ENCODE measurements at places on chromosomes 6 and 20. TPM values are rescaled to one million over a fixed set of nuclear protein-coding genes. Genes with fewer than 3 reads are reported as not detected.
A peak's percentile ranks its signal among the peaks of the same experiment; 100 is the strongest.

GRCh38 chr20:51926670-51927305 is 124.5 kb upstream of the SALL4 start:
- DNase-seq, result no peak

DNA sequence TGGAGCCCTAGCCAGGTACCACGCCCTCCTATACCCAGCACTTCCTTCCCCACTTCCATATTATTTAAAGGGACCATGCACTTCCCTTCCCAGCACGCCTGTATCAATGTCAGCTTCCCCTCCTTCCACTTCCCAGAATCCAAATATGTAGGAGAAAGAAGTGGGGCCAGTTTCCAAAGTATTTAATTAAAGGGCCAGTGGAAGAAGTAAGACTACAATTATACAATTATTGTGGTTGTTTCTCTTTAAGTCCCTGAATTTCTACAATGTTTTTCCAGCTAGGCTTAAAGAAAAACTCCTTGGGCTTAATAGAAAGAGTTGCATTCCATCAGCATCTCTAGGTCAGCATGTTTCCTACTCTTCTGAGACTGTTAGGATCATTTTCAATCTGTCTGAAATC is 515.8 kb downstream of the PREX1 start:
- no peak for DNase-seq

DNA sequence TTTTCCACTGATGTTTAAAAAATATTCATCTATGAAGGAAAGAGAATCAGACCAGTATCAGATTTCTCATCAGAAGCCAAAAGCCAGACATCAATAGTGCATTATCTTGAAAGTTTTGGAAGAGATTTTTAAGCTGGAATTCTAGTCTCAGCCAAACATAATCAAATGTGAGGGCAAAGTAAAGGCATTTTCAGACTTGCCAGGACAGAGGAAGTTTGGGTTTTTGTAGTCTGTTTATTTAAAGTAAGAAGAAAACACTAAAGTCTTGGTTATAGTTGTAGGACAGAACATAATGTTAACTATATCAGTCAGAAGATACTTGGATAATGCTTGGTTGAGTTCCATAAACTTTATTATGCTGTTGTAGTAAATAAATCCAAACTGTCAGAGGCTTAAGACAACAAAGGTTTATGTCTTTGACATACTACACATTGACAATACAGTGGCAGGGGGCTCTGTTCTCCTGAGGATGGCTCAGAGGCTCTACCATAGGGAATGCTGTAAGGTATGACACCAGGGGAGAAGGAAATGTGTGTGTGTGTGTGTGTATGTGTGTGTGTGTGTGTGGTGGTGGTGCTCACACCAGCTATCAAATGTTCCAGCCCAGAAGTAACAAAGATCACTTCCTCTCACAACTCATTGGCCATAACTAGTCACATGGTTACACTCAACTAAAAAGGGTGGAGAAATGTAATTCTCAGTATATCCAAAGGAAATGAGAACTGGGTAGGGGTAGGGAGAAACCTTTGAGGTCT is 26.7 kb upstream of the YWHAB start:
- DNase-seq, result no peak

DNA sequence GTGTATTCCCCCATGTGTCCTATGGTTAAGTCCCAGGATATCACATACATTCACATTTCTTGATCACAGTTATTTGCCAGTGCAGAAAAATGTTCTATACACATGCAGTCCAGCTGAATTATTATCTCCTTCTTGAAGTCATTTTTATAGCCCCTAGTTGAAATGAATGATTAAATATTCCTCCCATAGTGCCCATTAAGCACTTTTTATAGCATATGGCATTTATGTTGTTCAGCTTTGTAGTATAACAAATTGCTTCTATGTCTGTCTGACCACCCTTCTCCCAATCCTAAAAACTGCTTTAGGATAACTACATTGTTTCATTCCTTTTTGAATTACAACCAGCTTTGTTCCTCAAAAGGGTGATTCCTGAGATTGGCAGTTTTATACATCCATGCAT is 123.5 kb downstream of the ADGRB3 start:
- no peak for DNase-seq

- DNase-seq, result no peak
These were observed 221.5 kb downstream of the MYLK4 start for GRCh38 chr6:2529211-2529719.

- no peak for DNase-seq
These were observed 417.8 kb downstream of the CDC5L start for GRCh38 chr6:44805238-44805846.

DNA sequence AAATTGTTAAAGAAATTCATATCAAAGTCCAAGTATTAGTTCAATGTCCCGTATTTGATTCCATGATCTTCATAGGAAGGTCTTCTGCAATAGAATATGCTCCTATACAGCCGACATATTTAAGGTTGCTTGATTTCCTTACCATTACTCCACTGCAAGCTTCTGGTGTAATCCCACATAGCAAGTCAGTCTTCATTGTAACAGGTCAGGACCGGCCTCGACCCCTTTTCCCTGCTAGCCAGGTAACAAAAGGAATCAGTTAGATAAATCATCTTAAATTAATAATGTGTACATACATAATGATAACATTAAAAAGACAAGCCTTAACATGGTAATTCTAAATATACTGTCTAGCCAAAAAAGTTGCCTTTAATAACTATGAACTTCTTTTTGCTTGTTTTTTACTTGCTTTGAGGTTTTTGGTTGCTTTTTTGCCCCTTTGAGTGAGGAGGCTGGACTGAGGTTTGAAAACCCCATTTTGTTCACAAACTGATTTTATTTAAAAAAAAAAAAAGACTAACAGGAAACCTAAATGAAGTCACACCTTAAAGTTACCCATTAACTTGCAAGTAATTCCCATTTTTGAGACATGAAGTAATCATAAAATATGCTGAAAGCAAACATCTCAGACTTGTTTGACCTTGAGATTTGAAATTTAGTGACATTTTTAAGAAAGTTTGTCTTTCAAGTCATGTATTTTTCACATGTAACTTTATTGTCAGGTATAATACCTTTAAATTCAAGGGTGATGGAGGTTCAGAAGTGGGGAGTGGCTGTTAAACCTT is 19.2 kb upstream of the SNX14 start:
- no peak for DNase-seq

DNA sequence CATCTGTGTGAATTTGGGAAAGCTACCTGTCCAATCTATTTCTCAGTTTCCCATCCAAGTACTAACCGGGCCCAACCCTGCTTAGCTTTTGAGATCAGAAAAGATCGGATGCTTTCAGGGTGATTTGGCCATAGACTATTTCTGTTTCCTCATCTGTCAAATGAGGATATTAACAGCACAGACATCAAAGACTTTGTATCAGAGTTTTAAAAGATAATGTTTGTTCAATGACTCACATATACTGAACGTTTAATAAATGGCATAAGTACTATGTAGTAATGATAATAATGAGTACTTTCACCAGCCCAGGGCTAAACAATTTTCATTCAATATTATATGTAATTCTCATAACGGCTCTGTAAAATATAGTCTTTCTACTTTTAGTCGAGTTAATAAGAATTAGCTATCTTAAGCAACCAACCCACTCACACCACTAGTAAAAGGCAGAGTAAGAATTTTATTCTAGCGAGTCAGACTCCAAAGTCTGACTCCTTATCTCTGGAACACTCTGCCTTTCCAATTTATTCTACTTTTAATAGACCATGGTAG is 216.5 kb downstream of the ARHGAP18 start:
- DNase-seq, result no peak

- DNase-seq, result no peak
These were observed 23.9 kb upstream of the PRL start for GRCh38 chr6:22320750-22321149.

GRCh38 chr6:121723623-121724022 is 288.2 kb downstream of the GJA1 start:
- no peak for DNase-seq

GRCh38 chr6:142830116-142830710 is 114.8 kb downstream of the HIVEP2 start:
- DNase-seq, result no peak

DNA sequence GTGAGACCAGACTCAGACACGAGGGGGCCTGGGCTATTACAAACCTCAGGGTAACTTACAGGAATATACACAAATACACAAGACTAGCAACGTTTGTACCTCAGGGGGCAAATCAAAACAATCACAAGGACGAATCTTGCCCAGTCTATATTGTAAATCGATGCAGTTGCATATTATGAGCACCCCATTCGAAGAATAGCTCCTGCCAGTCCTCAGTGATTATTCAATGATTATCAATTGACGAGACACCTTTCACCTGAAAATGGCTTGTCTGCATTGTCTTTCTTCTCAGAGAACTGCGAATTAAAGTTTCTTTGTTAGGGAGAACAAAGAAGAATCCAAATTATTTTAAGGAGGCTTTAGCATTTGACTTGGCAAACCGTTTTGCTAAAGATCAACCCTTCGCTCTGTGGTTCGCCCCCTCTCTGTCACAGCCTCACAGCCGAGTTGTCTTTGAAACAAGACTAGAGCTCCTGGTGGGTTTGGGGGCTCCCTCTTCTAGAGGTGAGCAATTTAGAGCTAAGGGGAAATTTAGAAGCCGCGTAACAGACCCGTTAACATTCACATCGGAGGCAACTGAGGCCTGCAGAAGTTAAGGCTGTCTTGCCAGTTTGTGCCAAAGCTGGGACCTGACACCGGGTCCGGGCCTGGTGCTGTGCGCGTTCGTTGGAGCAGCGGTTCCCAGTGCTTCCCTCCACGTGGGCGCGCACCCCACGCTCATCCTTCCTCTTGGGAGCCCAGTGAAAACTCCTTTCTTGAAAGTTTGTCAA is 24.9 kb upstream of the MAP3K7 start:
- DNase-seq, result no peak

- no peak for DNase-seq
These were observed 5.9 kb downstream of the PTCRA start for GRCh38 chr6:42921801-42922200.

GRCh38 chr20:37394543-37395409 is 48.8 kb downstream of the SRC start:
- DNase-seq, result no peak

- no peak for DNase-seq
These were observed 121.7 kb upstream of the BTBD3 start for GRCh38 chr20:11796026-11796425.

- DNase-seq, result no peak
These were observed 188.8 kb downstream of the TASP1 start for GRCh38 chr20:13449868-13450434.

DNA sequence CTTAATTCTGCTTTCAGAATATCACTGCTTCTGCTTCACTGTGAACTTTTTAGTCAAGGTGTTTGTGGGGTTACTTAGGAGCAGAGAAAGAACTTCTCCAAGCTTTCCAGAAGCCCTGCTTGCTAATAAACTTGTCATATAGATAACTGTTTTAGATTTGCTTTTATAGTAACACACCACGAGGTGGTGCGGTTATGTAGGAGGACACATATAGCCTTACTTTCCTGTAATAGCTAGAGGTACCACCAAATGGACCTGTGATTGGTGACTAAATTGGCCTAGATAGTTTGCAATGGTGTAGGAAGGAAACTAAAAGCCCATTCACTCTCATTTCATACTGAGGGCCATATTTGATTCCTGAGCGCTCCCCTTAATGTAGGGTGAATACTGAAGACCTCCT is 52.3 kb upstream of the BCLAF1 start:
- DNase-seq, result no peak

- DNase-seq, result no peak
These were observed 3.9 kb downstream of the HEY2 start for GRCh38 chr6:125753218-125753936.

- no peak for DNase-seq
These were observed 110.6 kb upstream of the PTPN1 start for GRCh38 chr20:50399555-50399916.

DNA sequence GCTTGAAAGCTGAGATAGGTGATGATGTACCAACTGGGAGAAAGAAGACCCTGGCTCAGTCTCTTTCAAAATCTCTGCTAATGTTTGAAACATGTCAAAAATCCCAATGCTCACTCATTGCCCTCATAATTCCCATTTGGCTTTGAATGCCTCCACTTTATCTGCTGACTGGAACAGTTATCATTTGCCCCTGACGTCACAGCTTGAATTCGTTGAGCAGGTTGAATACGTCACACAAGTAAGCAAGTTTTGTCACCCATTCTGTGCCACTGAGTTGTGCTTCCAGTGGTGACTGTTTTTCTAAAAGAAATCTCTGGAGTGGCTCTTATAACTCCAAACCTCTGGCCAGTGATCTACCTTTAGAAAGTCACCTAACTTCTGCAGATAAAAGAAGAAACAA is 991.4 kb downstream of the EYS start:
- no peak for DNase-seq

- no peak for DNase-seq
These were observed 28.2 kb upstream of the STX16 start for GRCh38 chr20:58622671-58623578.

GRCh38 chr6:98847779-98848538 is 13.6 kb downstream of the POU3F2 start:
- no peak for DNase-seq

- DNase-seq, result peak; percentile 29
These were observed 21.4 kb upstream of the PREP start for GRCh38 chr6:105424175-105424783.

- no peak for DNase-seq
These were observed 6.3 kb downstream of the SAMD5 start for GRCh38 chr6:147514831-147515230.

- DNase-seq, result no peak
These were observed 164.7 kb downstream of the SCP2D1 start for GRCh38 chr20:18978311-18978710.

DNA sequence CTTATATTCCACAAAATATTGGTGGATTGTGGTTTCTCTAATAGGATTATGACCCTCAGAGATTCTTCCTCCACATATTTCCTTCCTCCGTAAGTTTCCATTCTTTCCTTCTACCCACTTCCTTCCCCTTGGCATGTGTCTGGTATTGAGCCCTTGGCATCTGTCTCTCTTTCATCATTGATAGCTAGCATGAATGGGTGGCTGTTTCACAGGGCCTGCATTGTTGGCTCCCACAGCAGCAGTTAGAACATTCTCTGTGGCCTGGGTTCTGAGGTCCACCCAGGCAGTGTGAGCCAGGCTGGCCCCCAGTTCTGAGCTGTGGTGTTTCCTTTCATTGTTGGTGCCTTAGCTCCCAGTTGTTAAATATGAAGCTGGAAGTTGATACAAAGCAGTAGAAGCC is 125.3 kb downstream of the ANKS1A start:
- no peak for DNase-seq

DNA sequence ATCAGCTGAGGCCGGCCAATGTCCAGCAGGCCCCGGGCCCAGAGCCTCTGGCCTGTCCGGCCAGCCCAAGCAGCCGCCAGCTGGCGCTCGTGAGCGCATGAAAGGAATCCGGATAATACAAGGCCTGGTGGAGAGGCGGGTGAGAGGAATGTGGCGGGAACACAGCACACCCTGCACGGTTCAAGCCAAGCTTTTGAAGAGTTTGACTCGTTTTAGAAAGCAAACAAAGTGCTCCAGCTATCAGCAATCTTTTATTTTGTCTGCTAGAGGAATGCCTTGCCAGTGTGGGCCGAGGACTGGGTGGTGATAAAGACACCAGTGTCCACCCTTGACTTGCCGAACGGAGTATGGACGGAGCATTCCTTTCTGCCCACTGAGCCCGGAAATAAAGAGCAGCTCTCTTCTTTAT is 9.3 kb upstream of the NEDD9 start:
- DNase-seq, result peak; percentile 80

The SLC12A5 gene
- not detected for total RNA-seq

The SLC22A3 gene
- total RNA-seq, result 2.6 TPM

The COQ3 gene
- 6.2 TPM for total RNA-seq

The ZC3H12D gene
- 1.2 TPM for total RNA-seq

The BPI gene
- 0.22 TPM for total RNA-seq

The AVP gene
- not detected for total RNA-seq

The DPPA5 gene
- not detected for total RNA-seq

The POU5F1 gene
- total RNA-seq, result not detected

The LINC00237 gene
- 0.33 TPM for total RNA-seq

The PDYN gene
- total RNA-seq, result not detected

The SAPCD1 gene
- total RNA-seq, result 2.0 TPM

The PARD6B gene
- 14.3 TPM for total RNA-seq

All from thyroid gland (tissue), 4 donors.